RPMI8226 (cell line): ENCODE measurements at places on chromosomes 16 and 17.

DNA sequence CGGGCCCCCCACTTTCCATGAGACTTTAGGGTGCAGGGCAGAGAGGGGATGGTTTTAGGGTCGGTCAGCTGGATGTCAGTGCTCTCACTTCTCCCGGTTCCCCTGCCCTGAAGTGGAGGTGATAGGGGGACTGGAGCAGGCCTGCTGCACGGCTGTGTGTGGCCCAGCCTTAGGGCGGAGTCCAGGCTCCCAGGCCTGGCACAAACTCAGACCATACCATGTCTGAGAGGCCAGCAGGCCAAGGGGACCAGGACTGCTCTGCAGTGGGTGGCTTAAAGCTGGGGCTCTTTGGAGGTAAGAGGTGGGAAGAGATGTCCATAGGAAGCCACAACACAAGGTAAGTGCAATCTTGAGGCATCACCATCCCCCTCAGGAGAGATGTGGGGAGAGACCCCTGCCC, 8.3 kb downstream of the TFAP4 start:
- no peak for DNase-seq

- no peak for DNase-seq
Measured at GRCh38 chr17:72175263-72175662, 54.4 kb downstream of the SOX9 start.

- no peak for DNase-seq
Measured at GRCh38 chr16:60302676-60303075, 1568.6 kb upstream of the GOT2 start.

- no peak for DNase-seq
Measured at GRCh38 chr16:854808-855410, 54.4 kb upstream of the GNG13 start.
